A549 treated with CORT108297 at 1 μM for 4 hours (cell line): ENCODE measurements at places on chromosomes 11 and 22. TPM values are rescaled to one million over a fixed set of nuclear protein-coding genes. Genes with fewer than 3 reads are reported as not detected.

The SMTNL1 gene
- total RNA-seq = not detected in 5 replicates

The DLG2 gene
- 0.16 to 0.50 TPM (median 0.21 TPM) in 5 replicates for total RNA-seq

The OR2D3 gene
- total RNA-seq = not detected in 5 replicates

The LRP5 gene
- 34.9 to 59.3 TPM (median 53.4 TPM) in 5 replicates for total RNA-seq

The ADAMTS15 gene
- 7.4 to 11.8 TPM (median 9.6 TPM) in 5 replicates for total RNA-seq

The SLC29A2 gene
- total RNA-seq = 3.1 to 5.3 TPM (median 4.5 TPM) in 5 replicates

The SEZ6L gene
- not detected in 5 replicates for total RNA-seq
